Mucosa of descending colon (tissue), 3 donors: ENCODE measurements at places on chromosomes 16 and 17. TPM values are rescaled to one million over a fixed set of nuclear protein-coding genes. Genes with fewer than 3 reads are reported as not detected.
A peak's percentile ranks its signal among the peaks of the same experiment; 100 is the strongest.

Gene CRYBA1
- not detected for total RNA-seq

Gene HIGD1B
- total RNA-seq: not detected

Gene SMIM5
- 41.6 TPM for total RNA-seq

Gene PTGES3L
- 5.5 TPM for total RNA-seq

Gene CCDC40
- 2.1 TPM for total RNA-seq

Gene VAMP2
- total RNA-seq: 62.8 TPM

Gene SLC6A4
- total RNA-seq: 0.32 TPM

Gene DPEP3
- not detected for total RNA-seq

Gene CDH11
- total RNA-seq: 6.4 TPM

- DNase-seq: no peak
Measured at GRCh38 chr17:19799796-19800195, 51.7 kb upstream of the ALDH3A1 start.

- no peak for DNase-seq
Measured at GRCh38 chr16:9817586-9817985, 364.6 kb downstream of the GRIN2A start.

DNA sequence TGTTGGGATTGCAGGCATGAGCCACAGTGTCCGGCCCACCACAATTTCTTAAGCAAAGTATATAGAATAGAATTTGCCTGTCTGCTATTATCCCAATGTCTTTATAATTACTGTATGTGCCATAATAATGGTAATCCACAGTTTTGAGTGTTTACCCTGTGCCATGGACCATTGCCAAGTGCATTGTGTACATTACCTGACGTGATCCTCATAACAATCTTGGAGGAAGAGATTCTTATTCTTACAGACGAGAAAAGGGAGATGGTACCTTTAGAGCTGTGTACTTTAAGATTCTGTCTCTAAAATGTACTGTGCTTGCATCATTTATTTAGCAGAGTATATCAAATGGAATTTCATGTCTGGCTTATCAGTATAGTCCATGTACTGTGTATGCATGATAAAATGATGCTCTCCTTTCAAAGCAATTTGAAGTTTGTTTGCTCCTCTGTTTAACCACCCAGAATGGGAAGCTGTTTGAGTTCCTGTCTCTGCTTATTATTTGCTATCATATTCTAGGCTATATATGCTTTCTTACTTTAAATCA, 13.8 kb upstream of the CDR2 start:
- peak; percentile 24 for DNase-seq

GRCh38 chr17:76179496-76180467, 38.7 kb upstream of the FOXJ1 start:
- DNase-seq: no peak

DNA sequence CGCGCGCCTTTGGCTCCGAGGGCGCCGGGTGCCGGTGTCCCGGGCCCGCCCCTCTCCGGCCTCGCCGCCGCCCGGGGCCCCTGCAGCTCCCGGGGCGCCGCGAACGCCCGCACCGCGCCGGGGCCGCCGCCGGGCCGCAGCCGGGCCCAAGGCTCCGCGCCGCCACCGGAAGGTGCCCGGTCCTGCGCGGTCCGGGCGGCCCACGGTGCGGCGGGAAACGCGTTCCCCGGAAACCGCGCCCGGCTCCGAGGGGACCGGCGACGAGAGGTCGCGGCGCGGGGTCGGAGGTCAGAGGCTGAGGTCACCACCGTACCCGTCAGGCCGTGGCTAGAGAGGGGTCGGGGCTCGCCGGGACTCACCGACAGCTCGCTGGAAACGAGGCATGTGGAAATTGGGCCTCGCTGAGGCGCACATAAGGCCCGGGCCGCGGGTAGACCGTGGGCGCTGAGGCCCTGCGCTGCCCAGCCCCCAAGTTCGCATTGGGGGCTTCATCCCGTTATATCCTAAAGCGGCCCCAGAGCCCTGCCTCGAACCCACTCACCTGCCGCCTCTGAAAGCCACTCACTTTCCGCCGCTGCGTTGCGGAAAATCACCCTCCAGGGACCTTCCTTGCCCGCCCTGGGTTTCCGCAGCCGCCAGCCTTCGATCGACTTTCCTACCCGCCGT, at the start of gene DUS1L:
Gene DUS1L, minus strand, starts transcription at position 167 of the 666 bp plus-strand sequence. CDS start 745 bp downstream, outside the sequence.
- peak; percentile 76 for DNase-seq

- no peak for DNase-seq
Measured at GRCh38 chr16:49640581-49640980, 215.3 kb downstream of the ZNF423 start.

GRCh38 chr16:27977966-27978365, 85.5 kb downstream of the GSG1L start:
- DNase-seq: no peak

DNA sequence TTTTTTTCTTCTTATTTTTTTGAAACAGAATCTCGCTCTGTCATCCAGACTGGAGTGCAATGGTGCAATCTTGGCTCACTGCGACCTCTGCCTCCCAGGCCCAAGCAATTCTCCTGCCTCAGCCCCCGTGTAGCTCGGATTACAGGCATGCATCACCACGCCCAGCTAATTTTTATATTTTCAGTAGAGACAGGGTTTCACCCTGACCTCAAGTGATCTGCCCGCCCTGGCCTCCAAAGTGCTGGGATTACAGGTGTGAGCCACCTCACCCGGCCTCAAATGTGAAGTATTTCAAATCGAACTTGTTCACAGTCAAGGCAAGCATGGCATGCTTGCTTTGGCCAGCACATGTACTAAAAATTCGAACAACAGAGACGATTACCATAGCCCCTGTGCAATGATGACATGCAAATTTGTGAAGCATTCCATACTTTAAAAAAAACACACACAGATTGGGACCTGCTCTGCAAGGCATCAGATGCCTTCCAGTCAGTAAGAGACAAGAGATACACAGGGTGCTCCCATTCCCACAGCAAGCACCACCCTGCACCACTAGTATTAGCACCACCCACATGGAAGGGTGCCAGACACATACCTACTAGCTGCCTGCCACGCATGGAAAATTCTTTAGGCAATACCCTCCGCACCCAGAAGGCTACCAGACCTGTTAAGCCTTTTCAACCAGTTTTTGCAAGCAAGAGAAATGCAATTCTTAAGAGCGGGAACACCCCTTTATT, 47.2 kb downstream of the ANKRD11 start:
- DNase-seq: no peak

DNA sequence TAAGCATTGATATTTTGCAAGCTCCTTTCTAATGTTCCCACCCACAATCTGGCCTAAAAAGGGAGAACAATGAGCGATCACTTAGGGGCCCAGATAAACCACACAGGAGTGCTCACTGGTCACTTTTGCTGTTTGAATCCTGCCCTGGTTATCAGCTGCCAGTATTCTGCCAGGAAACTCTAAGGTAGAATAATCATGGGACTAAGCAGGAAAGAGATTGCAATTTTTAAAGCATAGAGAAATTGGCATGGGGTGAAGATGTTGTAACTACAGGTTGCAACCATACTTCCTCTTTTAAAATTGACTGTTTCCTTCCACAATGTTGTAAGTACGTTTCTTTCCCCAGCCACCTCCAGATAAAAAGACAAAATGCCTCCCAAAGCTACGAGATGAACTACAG, 251.2 kb upstream of the CDH11 start:
- DNase-seq: no peak

DNA sequence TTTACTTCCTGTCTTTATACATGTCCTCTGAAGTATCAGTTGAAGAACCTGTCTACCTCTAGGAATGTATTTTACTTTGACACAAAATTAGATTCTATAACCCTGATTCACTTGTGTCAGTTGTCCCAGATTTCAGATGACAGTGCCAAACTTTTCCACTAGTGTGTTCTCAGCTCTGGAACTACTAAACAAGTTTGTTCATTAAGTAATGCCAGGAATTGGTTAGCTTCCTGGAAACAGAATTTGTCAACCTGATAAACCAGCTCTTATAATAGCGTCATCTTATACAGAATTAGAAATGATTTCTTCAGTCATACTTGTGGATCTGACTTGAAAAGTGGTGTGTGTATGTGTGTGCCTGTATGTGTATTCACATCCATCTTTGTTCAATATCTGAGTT, 7.4 kb downstream of the MAP3K3 start:
- DNase-seq: no peak

GRCh38 chr17:39935909-39936308, 8.4 kb downstream of the LRRC3C start:
- no peak for DNase-seq

DNA sequence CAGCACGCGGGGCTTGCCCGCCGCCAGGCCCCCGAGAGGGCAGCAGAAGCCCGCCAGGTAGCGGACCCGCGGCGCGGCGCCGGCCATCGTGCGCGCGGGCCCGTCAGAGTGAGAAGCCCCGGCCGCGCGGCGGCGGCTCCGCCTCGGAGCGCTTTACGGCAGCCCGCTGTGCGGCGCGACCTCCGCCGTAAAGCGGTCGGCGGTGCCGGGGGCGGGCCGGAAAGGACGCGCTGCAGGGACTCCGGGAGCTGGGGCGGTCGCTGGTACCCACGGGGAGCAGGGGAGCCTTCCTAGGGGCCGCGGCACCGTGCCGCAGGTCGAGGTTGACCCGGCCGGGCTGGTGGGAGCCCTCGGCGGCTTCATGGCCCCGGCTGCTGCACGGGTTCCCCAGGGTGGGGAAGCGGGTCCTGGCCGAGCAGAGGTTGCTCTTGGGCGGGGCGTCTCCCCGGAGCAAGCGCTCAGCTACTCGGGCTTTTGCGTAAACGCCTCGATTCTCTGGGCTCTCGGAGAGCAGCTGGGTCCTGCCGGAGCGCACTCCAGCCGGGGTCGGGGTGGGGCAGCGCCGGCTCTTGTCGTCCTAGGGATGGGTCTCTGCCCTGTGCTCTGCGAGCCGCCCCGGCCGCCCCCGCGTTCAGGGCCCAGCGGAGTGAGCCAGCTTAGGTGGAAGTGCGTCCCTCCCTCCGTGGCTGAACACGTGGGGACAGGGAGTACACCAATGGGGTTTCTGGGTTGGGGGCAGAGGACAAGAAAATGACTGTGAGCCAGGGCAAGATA, at the start of gene FAAP100:
Gene FAAP100, minus strand, starts transcription at position 110 of the 774 bp plus-strand sequence. Its CDS starts 23 bp downstream, at position 87.
- DNase-seq: peak; percentile 90

DNA sequence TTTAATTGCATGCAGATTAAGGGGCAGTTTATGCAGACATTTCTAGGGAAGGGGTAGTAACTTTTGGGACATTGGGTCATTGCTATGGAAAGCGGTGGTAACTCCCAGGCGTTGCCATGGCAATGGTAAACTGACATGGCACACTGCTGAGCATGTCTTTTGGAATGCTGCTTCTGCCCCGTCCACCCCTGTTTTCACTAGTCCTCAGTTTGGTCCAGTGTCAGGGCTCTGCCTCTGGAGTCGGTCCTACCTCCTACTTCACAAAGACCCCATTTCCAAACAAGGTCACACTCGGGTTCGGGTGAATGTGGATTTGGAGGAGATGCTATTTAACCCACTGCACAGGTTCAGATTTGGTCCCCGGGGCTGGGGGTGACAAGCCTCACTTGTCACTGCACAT, 2.9 kb downstream of the IL34 start:
- DNase-seq: no peak

DNA sequence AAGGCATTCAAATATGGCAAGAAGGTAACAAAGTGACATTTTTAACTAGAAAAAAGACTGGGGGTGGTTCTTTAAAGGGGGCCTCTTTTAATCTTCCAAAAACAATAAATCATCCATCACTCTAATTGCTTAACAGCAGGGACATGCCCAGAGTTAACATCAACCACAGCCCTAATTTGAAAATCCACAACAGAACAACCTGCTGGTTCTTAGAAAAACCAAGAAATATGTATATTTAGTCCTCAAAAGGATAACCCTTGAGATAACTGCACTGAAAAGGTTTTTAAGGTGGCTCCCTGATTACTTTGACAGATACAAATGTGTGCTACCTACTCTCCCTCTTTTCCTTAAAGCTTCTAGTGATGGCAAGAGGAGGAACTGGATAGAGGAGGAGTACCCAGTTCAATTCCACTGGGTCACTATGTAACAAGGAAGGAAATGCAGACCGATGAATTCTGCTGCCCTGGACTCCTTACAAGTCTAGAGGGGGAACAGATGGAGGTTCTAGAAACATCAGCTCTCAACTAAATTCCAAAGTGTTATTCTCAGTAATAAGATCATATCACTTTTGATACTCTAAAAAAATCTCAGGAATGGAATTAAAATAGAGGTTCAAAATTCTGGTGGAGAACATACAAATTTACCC, 54.3 kb downstream of the N4BP1 start:
- no peak for DNase-seq

DNA sequence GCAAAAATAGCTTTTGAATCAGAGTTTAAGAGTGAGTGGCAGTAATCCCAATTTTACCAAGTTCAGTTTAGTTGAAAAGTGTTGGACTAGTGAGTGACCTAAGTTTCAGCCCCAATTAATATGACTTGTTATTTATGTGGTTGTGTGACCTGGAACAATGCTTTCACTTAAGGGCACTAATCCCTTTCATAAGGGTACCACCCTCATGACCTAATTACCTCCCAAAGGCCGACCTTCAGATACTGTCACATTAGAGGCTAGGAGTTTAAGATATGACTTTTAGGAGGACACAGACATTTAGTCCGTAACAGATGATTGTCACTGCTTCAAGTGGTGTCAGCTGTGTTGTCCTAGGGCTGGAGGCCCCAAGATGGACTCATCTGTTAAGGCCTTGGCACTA, 190.0 kb downstream of the IRX3 start:
- DNase-seq: no peak

GRCh38 chr16:23575834-23576233, 18.3 kb downstream of the UBFD1 start:
- no peak for DNase-seq

DNA sequence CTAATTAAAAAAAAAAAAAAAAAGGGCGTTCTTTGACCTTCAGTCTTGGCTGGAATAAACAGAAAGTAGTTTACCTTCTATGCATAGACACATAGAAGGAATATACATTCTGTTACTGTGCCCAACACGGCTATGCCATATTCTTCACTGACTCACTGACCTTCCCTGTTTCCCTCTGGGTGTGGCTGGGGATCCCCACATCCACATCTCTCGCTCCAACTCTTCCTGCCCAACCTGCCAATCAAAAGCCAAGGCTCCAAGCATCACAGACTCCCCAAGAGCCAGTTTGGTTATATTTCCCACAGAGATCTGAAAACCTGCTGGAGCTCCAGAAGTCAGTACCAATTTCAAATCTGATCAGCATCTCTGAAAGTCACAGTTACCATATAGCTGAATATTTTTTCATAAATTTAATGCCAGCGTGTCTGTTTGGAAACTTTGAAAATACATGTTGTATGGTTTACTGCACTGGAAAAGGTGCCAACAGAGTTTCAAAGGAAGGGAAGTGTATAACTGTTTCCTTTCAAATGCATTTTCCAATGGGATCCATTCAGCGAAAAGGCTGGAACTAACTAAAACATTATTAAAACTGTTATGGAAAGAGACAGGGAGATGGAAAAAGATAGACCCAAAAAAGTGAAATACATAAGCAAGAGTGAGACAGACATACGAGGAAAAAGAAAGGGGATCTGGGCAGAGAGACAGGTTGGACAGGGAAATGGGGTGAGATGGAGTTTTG, 91.8 kb downstream of the SMG6 start:
- DNase-seq: no peak
